Activated CD4-positive, alpha-beta T cell treated with anti-CD3 and anti-CD28 coated beads, Interleukin-2, amount 50 U/mL, for 24 hours (primary cell): ENCODE measurements at places on chromosomes 6 and 20.
A peak's percentile ranks its signal among the peaks of the same experiment; 100 is the strongest.

GRCh38 chr20:8020314-8021079 is 936 bp upstream of the TMX4 start:
- DNase-seq = no peak

GRCh38 chr6:126176282-126176681 is 163.6 kb upstream of the CENPW start:
- no peak for DNase-seq

DNA sequence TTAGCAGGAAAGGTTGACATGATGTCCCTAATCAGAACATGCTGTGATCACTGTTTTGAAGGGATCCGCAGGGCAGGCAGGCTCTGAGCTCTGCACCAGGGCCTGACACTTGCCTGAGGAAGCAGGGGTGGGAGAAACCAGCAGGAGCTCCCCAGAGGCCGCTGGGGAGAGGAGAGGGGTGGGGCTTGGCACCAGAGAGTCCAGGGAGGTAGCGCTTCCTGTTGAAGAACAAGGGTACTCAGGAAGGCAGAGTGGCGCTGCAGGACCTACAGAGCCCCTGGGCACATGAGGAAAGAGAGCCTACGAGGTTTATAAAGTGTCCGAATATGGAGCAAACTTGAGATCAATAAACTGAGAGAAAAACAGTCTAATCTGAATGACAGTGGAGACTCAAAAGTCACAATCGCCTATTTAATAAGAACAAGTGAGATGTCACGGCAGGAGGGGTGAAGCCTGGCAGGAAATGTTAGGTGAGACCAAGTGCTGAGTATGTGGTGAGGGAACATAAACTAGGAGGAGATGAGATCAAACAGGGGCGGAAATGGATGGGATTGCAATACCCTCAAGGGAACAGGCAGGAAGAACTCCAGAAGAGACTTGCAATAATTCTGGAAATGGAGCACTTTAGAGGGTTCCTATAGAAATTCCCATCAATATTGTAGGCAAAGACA is 5.8 kb upstream of the TBXT start:
- no peak for DNase-seq

DNA sequence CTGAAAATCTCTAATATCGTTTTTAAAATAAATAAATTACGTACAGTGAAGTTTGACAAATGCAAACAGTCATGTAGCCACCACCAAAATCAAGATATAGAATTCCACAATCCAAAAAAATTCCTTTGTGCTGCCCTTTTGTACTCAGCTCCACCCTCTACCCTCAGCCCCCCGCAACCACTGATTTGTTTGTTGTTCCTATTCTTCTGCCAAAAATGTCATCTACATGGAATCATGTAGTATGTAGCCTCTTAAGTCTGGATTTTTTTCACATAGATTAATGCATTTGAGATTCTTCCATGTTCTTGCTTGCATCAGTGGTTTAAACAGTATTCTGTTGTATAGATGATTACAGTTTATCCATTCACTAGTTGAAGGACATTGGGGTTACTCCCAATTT is 8.5 kb upstream of the REPS1 start:
- no peak for DNase-seq

- DNase-seq = no peak
Measured at GRCh38 chr6:37230104-37230503, 27.5 kb upstream of the TBC1D22B start.

DNA sequence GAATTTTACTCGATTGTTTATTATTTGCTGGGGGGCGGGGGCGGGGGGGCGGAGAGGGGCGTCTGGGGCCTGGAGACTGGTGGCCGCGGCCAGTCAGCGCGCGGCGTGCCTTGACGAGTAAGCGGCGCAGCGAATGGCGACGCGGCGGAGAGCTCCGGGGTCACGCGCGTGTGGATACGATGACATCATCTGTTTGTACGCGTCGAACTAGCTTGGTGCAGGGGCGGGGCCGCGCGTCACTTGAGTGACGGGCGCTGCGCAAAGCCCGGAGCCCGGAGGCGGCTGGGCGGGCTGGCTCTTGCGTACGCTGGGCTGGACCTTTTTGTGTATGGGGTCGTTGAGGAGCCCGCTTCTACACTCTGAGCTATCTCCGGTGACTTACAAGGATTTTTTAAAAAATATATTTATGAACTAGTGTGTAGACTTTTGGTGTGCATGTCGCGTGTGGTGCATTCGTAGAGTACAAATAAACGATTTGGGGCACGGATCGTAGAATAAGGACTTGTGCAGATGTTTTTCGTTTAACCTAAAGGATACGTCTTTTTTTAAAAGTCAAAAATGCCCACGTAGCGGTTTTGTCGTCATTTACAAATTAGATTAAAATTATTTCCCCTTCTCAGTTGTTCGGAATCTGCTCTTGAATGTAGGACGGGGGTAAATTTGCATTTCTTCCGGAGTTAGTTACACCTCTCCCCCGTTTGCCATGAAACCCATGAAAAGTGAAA is 2.2 kb upstream of the FOXO3 start:
- peak; percentile 94 for DNase-seq

- no peak for DNase-seq
Measured at GRCh38 chr20:45441746-45442145, 25.8 kb downstream of the PIGT start.

DNA sequence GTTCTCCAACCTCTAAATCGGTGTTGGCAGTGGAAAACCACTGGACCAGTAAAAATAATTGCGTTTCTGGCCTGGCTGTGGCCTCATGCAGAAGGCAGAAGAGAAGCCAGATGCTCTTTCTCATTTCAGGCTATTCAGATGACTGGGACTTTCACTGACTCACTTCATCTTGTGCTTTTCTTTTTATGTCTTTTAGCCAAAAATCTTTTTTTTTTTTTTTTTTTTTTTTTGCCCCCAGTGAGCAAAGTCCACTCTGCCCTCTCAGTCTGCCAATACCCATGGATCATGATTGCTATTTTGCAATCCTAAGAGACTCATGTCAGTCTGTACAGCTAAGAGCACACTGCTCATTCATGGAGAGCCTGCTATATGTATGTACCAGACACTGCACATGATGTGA is 962.5 kb downstream of the KIF16B start:
- DNase-seq = no peak

- no peak for DNase-seq
Measured at GRCh38 chr20:52193133-52193532, 1.6 kb upstream of the ZFP64 start.

GRCh38 chr6:168049277-168049676 is 29.7 kb downstream of the FRMD1 start:
- no peak for DNase-seq

DNA sequence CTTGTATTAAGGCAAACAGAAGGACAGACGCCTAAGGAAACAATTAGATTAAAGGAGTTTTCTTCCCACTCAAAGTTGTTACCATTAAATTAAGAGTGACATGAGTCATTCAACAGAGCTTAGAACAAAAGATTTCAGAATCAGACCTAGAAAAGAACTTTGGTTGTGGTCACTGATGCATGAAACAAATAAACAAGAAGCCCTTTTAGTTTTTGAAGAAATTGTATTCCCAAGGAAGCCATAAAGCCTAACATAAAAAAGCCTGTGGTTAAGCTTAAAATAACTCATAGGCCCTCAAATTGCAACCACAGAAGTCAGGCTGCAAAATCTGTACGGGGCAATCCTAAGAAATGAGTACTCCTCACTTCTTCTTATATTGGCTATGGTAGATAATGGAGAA is 17.9 kb upstream of the TRIM26 start:
- DNase-seq = no peak

- no peak for DNase-seq
Measured at GRCh38 chr20:50192364-50193198, 2.0 kb downstream of the CEBPB start.

DNA sequence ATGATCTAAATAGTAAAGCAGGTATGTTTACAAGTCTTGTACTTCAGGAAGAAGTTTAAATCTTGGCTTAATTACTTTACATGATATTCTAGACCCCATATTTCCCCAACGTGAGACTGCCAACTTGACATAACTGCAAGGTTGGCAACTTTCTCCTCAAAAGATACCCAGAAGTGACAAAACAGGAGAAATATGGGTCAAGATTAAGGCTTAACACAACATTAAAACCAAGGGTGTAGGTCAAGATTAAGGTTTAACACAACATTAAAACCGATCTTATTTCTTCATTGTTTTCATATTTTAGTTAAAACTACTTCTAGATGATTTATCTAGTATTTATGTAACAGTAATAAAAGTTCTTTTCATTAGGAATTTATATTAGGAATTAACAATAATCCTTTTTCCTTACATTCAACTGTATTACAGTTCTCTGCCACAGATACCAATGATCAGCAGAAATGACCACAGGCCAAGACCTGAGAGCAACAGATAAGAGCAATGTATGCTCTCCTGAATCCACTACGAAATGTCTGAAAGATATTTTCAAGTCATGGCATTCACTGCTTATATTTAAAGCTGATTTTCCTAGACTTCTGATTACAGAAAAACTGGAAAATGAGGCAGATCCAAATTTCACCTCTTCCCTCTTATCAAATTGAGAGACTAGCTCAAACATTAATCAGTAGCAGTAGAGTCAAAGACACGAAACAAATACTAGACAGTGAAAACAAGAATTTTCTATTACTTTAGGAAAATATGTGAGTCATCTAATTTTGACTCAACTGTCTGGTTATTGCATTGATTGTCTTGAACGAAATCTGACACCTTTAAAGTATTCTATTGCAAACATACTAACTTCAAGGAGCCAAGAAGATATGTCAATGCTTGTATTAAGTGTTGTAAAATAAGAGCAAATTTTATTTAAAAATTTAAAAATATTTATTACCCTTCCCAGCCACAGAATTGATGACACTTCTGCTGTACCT is 72.3 kb downstream of the RNGTT start:
- no peak for DNase-seq

GRCh38 chr20:9912858-9913434 is 74.1 kb upstream of the PAK5 start:
- DNase-seq = no peak

GRCh38 chr6:46526607-46527006 is 35.4 kb upstream of the RCAN2 start:
- no peak for DNase-seq

GRCh38 chr6:1208876-1209275 is 103.0 kb upstream of the FOXQ1 start:
- no peak for DNase-seq

DNA sequence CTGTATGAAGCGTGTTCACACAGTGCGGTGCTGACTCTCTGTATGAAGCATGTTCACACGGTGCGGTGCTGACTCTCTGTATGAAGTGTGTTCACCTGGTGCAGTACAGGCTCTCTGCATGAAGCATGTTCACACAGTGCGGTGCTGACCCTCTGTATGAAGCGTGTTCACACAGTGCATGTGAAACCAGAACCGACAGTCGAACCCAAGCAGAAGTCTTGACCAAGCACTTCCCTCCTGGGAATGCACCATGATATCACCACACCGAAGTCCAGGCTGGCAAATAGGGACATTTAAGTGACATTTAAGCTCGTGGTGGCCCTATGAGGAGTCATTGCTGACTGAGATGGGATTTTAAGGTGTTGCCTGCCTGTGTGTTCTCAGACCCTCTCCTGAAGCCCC is 11.3 kb upstream of the SERPINB1 start:
- DNase-seq = no peak

DNA sequence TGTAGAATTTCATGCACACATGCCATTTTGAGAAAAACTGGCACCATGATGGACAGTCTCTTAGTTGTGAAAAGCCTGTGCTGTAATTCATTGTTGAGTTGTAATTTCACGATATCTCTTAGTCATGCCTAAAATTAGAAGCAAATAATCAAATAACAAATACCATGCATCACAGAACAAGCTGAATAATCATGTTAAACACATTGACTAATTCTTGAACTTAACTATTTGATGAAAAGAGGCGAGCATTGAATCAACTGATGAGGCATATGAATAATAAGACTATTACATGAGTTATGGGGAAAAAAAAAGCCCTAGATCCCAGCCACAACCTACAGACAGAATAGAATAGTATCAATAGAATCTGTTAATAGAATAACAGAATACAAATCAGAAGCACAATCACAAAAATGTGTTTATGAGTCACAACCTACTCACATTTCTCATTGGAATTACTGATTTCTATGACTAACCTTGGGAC is 14.2 kb upstream of the RNF217 start:
- DNase-seq = no peak

DNA sequence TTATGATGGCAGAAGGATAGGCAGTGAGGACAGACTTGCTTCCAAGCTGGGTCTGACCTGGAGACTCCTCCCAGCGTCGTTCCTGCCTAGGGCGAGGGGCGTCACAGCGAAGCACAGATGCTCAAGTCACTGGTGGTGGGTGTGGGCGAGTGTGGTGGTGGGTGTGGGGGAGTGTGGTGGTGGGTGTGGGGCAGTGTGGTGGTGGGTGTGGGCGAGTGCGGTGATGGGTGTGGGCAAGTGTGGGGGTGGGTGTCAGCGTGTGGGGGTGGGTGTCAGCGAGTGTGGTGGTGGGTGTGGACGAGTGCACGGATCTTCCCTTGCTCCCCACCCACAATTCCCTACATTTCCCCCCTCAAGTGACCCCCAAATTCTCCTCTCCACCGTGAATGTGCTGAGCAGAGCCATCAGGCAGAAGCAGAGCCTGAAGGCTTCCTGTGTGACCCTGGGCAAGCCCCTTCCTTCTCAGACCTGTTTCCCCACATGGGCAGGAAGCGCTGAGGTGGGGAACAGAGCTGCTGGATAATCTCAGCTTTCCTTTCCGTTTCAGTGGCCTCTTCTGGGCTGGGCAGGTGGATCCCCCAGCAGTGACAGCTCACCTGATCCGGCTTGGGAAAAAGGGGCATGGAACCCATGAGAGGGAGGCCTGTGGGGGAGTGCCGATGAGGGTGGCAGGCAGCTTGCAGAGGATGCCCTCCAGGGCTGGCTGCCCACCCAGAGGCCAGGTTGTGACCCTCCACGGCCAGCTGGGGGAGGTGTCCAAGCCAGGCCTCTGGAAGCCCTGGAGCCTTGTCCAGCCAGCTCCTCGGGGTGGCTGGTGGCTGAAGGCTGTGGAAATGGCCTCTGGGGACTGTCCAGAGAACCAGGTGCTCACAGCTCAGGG is 42.9 kb downstream of the RSPO4 start:
- no peak for DNase-seq

DNA sequence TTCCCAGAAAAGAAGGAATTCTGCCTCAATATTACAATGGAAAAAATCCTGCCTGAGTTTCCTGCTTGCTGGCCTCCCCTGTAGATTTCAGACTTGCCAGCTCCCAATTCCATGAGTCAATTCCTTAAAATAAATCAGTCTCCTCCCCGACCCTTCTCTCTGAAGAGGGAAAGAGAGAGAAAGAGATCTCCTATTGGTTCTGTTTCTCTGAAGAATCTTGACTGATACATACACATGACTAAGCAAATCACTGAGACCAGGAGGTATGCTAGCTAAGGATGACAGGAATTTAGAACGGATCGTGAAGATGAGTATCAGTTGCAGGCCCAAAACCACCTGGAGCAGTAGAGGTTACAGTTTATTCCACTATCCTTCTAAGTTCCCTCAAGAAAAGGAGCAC is 11.3 kb upstream of the RBM24 start:
- no peak for DNase-seq

DNA sequence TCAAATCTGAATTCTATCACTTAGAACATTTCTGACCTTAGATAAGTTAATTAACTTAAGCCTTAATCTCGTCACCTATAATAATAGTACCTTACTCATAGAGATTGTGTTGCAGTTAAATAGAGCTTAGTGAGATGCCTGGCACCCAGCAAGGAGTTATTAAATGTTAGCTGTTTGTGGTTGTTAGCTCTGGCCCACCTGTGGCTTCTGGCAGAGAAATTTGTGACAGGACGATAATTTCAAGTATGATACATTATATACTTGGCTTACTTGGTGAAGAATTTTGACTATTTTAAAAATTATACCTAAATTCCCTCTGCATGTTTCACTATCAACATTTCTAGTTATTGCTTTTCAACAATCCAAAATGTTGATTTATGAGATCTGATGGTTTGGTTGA is 102.9 kb upstream of the CEP162 start:
- no peak for DNase-seq

GRCh38 chr20:10573273-10573950 is 100.4 kb downstream of the JAG1 start:
- DNase-seq = no peak
